ENCODE measurements at places on chromosomes 2 and 18.
A peak's percentile ranks its signal among the peaks of the same experiment; 100 is the strongest.

- H3K4me1 ChIP-seq, result no peaks in the 10 kb centered on the region
- no peaks in the 10 kb centered on the region for H3K27me3 ChIP-seq
- H3K4me3 ChIP-seq, result no peak overlapping the region
- no peak for DNase-seq
- no peak overlapping the region for H3K27ac ChIP-seq
Observed at GRCh38 chr18:40168026-40168425, 1787.0 kb upstream of the PIK3C3 start.

- no peaks in the 10 kb centered on the region for H3K4me1 ChIP-seq
- no peak overlapping the region for H3K27ac ChIP-seq
- no peaks in the 10 kb centered on the region for H3K27me3 ChIP-seq
- no peak for DNase-seq
Observed at GRCh38 chr2:29706171-29706720, 215.1 kb downstream of the ALK start.

DNA sequence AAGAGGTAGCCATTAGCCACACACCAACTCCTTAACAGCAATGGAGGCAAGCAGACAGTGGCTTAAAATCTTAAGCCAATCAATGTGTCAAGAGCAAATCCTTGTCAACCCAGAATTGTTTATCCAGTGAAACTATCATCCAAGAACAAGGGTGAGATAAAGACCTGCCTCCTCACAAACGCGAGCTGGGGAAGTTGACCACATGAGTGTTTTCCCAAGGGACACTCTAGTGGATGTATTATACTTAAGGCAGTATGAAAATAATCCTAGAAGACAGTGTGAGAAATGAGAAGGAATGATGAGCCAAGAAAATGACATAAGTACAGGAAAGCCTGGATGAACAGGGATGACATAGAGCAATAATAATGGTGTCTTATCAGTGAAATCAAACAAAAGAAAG, 209.6 kb downstream of the TWIST2 start:
- no peak overlapping the region for H3K27ac ChIP-seq
- no peaks in the 10 kb centered on the region for H3K27me3 ChIP-seq
- no peak overlapping the region for H3K4me3 ChIP-seq
- H3K4me1 ChIP-seq, result peaks cover 6% of the 10 kb centered on the region
- H3K36me3 ChIP-seq, result peaks cover 90% of the 10 kb centered on the region

DNA sequence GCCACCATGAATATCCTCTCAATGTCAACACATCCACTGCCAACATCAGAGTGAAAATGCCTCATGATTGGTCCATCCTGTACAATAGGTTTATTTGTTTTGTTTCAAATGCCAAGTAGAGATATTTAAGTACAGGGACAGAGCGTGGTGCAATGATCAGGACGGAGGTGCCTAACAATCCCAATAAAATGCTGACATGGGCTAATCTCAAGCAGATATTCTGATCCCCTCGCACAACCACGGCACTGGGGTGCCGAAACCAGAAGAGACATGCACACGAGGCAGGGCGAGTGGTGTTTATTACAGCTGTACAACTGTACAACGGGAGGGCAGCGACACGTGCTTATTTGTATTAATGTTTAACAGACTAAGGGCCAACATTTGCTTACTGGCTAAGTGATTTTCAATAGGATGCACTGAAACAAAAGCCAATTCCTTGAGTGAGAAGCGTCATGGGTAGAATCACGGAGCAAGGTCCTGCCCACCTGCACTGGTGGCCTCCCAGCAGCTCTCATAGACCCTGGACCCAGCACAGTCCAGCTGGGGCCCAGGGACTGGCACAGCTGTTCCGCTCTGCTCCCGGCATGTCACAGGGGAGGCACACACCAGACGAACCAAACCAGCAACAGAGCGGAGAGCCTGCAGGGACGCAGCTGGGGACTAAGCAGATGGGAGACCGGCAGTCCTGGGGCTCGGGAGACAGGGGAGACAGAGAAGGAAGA, 101.4 kb downstream of the HDAC4 start:
- H3K27me3 ChIP-seq, result no peaks in the 10 kb centered on the region
- H3K4me3 ChIP-seq, result no peak overlapping the region
- peak; percentile 18 for DNase-seq
- H3K27ac ChIP-seq, result no peak overlapping the region
- H3K36me3 ChIP-seq, result no peaks in the 10 kb centered on the region

GRCh38 chr2:183264890-183265535, 140.8 kb downstream of the NUP35 start:
- no peak for DNase-seq
- H3K36me3 ChIP-seq, result no peaks in the 10 kb centered on the region
- no peak overlapping the region for H3K4me3 ChIP-seq
- no peaks in the 10 kb centered on the region for H3K4me1 ChIP-seq

DNA sequence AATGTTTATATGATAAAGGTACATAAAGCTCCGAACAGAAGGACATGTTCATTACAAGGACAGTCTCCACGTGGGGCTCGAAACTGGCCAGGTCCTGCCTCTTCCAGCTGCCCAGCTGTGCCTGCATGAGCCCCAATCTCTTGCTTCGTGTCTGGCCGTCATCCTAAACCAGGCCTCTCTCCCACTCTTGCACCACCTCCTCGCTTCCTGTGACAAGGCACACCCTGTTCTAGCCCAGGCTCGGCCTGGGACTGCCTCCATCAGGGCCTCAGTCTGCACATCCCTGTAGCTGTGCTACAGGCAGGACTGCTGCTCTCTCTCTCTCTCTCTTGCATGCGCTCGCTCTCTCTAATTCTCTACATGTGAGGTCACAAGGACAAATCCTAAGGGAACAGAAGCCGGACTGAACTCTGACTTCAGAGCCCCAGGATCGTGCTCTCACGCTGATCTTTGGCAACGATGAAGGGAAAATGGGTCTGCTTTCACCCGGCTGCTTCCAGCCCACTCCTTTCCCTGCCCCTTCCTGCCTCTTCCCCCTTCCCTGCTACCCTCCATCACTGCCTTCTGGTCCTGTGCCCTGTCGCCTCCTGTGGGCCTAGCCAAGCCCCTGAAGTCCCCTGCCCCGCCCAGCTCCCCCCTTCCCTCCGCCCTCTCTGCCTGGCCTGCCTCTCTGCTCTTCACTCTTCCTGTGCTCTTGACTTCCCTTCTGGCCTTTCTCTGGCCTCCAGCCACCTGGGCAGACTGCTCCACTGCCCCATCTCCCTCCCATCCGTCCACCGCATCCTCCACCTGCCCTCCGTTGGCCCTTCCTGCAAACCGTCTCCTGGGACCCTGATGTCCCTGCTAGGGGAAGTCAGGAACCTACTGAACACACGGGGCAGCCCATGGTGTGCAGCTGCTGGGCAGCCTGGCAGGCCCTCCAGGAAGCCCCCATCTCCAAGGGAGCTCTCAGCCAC, 7.8 kb upstream of the GPR55 start:
- peaks cover 19% of the 10 kb centered on the region for H3K27me3 ChIP-seq
- no peak overlapping the region for H3K27ac ChIP-seq
- no peak for DNase-seq
- H3K36me3 ChIP-seq, result no peaks in the 10 kb centered on the region
- H3K4me3 ChIP-seq, result no peak overlapping the region
- H3K4me1 ChIP-seq, result peaks cover 7% of the 10 kb centered on the region

GRCh38 chr18:65822826-65823225, 72.0 kb downstream of the CDH7 start:
- no peak overlapping the region for H3K4me3 ChIP-seq
- no peaks in the 10 kb centered on the region for H3K27me3 ChIP-seq
- no peak for DNase-seq
- no peaks in the 10 kb centered on the region for H3K36me3 ChIP-seq
- no peak overlapping the region for H3K27ac ChIP-seq

DNA sequence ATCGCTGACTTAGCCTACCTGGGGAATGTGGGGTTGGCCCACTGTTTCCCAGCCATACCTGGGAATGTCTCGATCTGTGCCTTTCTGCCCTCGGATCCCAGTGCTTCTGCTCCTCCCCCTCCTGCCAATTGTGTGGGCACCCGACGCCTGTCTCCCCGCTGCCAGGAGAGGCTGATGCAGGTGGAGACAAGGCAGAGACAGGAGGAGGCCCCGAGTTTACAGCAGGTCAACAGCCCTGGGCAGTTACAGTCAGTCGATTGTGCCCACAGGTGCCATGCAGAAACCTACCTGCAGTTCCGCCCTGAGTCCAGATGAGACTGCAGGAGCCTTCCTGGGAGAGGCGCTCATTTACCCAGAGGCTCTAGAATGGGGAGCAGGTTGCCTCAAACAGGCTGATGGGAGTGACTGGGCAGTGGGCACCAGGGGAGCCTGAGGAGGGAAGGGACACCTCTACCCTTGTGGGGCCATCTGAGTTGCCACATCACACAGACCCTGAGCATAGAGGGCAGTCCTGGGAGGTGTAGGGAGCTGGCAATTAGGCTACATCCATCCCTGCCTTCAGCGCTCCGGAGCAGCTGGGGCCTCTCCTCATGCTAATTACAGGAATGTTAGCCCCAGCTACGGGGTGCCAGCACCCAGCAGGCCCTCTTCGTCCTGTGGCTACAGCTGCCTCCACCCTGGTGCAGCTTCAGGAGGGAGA, 300.1 kb downstream of the NDUFA10 start:
- no peaks in the 10 kb centered on the region for H3K36me3 ChIP-seq
- H3K4me1 ChIP-seq, result no peaks in the 10 kb centered on the region
- DNase-seq, result no peak
- no peak overlapping the region for H3K4me3 ChIP-seq

- no peaks in the 10 kb centered on the region for H3K36me3 ChIP-seq
- no peak overlapping the region for H3K27ac ChIP-seq
- no peaks in the 10 kb centered on the region for H3K27me3 ChIP-seq
- no peak overlapping the region for H3K4me3 ChIP-seq
- H3K4me1 ChIP-seq, result peaks cover 5% of the 10 kb centered on the region
Observed at GRCh38 chr2:95017836-95018235, 7.7 kb upstream of the MAL start.

DNA sequence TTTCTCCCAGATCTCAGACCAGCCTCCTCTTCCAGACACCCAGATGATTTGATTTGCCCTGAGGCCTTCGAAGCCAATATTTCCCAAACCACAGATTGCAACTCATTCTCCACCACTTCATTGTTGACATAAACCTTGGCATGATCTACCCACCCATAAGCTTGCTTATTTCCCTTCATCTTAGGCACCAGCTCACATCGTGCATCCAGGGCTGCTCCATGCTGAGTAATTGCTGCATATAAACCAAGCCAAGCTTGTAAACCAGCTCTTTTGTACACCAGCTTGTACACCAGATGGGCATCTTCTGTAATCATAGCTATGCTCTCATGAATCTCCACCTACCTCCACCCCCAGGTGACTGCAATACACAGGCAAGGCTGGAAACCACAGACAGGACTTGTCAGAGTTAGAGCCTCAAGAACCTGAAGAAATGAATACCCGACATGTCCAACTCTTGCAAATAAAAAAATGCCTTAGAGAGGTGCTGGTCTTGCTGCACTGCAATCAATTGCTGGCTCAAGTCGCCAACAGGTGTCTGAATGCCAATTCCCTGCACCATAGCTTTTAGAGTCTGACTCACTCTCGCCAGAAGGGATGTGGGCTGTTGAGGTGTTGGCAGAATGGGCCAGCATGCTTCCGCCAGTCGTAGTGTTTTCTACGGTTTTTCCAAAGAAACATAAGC, 31.5 kb downstream of the TRABD2A start:
- H3K4me3 ChIP-seq, result no peak overlapping the region
- no peaks in the 10 kb centered on the region for H3K27me3 ChIP-seq
- DNase-seq, result no peak
- H3K27ac ChIP-seq, result no peak overlapping the region
- H3K36me3 ChIP-seq, result no peaks in the 10 kb centered on the region

GRCh38 chr2:159939946-159940345, 122.5 kb downstream of the PLA2R1 start:
- H3K4me3 ChIP-seq, result no peak overlapping the region
- no peaks in the 10 kb centered on the region for H3K36me3 ChIP-seq
- H3K27ac ChIP-seq, result no peak overlapping the region
- no peaks in the 10 kb centered on the region for H3K27me3 ChIP-seq
- H3K4me1 ChIP-seq, result no peaks in the 10 kb centered on the region

DNA sequence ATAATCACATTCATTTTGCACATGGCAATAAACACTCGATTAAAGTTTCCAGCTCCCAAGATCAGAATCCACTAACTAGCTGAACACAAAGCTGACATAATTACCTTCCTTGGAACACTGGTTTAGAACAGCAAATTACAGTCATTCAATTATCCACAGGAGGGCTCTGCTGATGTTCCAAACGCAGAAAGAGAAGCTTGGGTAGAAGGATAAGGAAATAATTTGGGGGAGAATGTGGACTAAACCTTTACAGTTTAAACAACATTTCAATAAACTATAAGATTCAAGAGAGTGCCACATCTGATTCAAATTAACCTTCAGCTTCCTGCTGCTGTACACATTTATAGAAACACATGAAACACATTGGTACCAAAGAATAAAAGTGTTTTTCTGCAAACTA, 67.8 kb upstream of the ARL4C start:
- H3K27ac ChIP-seq, result no peak overlapping the region
- H3K4me3 ChIP-seq, result no peak overlapping the region
- H3K27me3 ChIP-seq, result no peaks in the 10 kb centered on the region

DNA sequence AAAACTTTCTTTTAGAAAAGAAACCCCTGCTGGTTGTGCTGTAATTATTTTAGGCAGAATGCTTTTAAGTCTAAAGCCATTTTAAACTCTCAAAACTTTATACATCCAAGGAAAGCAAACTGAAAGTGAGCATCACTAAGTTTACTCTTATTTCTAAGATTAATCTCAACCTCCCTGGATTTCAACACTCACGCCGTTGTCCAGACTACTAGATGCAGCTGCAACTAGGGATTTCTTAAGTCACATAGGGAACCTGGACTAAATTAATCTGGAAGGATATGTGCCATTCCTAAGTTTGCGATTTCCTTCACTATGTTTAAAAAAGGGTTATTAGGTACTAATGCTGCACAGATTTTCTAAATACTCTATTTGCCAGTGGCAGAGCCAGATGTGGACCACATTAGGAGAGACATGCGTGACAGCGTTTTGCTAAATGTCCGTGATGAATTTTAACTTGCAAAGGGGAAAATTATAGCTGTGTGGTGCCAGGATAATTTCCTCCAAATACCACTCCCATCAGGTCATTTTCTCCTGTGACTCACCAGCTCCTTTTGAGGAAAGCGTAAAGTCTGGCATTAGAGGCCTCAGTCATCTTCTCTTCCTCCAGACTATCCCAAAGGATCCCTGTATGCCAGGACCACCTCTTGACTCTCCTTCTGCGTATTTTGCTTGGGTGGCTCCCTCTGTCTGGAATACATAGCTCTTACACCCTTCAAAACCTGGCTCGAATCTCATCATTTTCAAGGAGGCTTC, 143.7 kb downstream of the ATL2 start:
- no peak for DNase-seq
- no peak overlapping the region for H3K27ac ChIP-seq
- H3K27me3 ChIP-seq, result no peaks in the 10 kb centered on the region
- H3K36me3 ChIP-seq, result no peaks in the 10 kb centered on the region

GRCh38 chr2:54594048-54594447, 129.4 kb upstream of the EML6 start:
- DNase-seq, result no peak
- H3K4me1 ChIP-seq, result peaks cover 36% of the 10 kb centered on the region
- no peak overlapping the region for H3K4me3 ChIP-seq
